AG08395 (cell line): ENCODE measurements at places on chromosomes 5 and 9.
A peak's percentile ranks its signal among the peaks of the same experiment; 100 is the strongest.

DNA sequence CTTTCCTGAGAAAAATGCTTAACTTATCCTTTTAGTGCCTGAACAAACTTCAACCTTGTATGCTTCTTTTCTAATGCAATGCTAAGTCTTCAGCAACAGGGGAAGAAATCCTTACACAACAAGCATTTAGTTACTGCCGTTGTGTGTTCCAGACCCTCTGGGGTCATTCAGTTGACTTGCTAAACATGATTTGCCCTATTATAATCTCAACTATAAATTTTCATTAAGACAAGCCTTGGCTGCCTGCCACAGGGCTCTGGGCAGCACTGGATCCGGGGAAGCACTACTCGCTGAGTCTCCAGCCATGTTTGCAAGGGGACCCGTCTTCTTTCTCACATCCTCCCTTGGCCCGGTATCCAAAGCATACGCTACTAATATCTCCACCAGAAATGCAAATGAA, 58.1 kb downstream of the PTCH1 start:
- no peak for DNase-seq

- no peak for DNase-seq
Measured at GRCh38 chr9:14103115-14103514, 210.8 kb downstream of the NFIB start.

GRCh38 chr9:124392254-124392870, 22.9 kb downstream of the PSMB7 start:
- DNase-seq = no peak

GRCh38 chr9:89993678-89994630, 389.1 kb downstream of the GADD45G start:
- DNase-seq = peak; percentile 21

- DNase-seq = peak; percentile 35
Measured at GRCh38 chr9:134419684-134420076, 93.4 kb downstream of the RXRA start.

DNA sequence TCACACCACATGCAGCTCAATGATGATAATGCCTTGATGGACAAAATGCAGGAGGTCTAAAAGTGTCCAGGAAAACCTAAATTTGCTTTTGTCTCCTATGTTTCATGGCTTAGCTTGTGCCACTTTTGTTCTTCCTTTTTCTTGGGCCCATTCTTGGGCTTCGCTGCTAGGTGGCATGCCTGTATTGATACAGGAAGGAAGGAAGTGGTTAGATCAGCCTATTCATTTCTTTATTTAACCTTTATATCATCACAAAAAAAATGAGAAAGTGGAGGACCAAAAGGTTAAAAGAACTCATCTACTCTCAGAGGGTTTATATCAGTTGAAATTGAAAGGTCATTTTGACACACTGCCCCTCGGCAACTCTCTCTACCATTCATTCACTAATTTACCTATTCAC, 260.2 kb downstream of the ARHGAP26 start:
- DNase-seq = no peak

- peak; percentile 71 for DNase-seq
Measured at GRCh38 chr9:4615251-4615650, 46.8 kb upstream of the PLPP6 start.

GRCh38 chr9:129198319-129199043, 20.4 kb upstream of the IER5L start:
- peak; percentile 69 for DNase-seq

DNA sequence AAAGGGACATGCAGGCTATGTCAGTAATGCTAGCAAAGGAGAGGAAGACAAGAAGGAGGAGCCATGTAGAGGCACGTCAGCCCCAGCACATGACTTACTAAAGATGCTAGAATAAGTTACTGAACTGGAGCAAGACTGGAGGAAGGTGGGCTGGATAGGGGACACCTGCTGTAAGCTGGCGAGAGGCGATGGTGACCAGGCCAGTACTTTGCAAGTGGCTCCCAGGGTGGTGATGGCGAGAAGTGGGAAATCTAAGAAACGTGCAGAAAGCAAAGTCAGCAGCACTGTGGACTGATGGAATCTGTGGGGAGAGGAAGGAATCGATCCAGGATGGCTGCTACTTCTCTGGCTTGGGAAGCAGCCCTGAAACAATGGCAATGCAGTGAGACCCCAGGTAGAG, 617.1 kb upstream of the ADAMTS16 start:
- no peak for DNase-seq

- peak; percentile 62 for DNase-seq
Measured at GRCh38 chr9:81578606-81579005, 110.7 kb downstream of the TLE1 start.

DNA sequence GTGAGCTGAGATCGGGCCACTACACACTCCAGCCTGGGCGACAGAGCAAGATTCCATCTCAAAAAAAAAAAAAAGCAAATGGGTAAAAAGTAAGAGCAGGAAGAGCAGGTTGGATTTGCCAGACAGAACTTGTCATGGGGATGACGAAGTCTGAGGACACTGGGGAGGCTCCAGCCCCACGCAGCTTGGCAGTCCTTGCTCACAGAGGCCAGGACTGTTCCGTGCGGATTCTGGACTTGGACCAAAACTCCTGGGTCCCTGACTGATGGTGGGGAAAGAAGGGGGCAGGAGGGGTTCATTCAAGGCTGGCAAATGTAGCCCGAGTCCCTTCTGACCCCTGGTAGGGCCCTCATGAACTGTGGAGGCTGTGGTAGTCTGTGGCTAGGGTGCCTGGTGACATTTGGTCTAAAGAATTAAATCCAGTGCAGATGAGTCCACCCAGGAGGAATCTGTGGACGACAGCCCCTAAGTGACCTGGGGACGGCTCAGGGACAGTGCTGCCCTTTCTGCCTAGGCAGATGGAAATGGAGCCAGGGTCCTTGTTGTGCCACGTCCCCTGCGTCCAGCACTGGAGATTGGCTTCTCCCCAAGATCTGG, 3.1 kb downstream of the FGD3 start:
- DNase-seq = no peak

GRCh38 chr5:169856571-169856970, 123.7 kb downstream of the INSYN2B start:
- peak; percentile 85 for DNase-seq

DNA sequence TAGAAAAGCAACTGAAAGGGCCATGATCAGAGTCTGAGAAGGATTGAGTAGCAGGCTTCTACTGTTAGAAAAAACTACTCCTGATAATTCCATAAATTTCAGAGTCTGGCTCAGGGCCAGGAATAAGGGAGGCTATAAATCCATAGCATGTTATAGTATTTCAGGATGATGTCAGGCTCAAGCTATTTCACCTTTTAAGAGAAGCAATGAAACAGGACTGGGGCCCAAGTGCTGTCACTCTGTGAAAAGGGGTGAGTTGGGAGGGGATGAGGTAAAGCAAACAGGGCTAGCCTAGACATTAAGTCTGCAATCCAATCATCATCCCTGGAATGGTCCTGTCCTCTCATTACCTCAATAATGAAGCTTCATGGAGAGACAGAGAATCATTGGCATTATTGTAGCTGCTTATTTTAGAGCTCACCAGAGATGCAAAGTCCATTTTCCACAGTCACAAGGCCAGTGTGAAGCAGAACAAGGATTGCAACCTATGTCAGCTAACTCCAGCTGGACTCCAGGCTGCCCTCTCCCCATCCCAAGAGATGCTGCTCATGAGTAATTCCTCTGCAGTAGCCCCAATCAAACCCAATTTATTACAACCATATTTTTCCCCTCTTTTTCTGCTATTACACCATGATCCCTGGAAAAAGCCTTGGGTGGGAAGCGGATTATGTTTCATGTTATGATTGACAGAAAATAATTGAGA, 56.0 kb downstream of the PAPPA start:
- no peak for DNase-seq

GRCh38 chr5:177530638-177531037, 13.9 kb upstream of the DDX41 start:
- no peak for DNase-seq

DNA sequence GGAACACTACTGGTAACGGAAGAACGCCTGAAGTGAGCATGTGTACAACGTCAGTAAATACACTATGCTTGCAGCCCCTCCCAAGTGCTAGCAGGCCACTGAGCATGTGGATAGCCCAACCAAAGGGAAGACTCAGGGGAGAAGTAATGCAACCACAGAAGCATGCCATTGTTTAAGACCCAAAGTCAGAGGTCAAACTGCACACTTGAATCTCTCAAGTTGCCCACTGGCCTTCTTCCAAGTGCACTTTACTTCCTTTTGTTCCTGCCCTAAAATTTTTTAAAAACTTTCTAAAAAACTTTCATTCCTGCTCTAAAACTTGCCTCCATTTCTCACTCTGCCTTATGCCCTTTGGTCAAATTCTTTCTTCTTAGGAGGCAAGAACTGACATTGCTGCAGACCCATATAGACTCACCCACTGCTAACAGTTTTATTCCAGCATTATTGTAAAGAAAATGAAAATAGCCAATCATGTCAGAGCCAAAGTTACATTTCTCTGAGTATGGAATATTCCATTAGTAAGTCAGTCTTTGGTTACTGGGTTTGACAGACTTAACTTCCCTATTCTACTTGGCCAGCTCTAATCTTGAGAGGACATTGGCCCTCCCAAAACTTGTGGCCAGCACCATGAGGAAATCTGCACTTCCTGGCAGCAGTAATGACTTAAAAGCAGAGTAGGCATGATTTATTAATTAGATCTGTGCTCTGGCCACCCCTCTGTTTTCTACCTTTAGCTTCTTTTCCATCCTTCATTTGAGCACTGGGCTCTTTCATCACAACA, 76.9 kb downstream of the TSSK1B start:
- no peak for DNase-seq

- no peak for DNase-seq
Measured at GRCh38 chr5:134139891-134140469, 25.5 kb downstream of the TCF7 start.

- peak; percentile 6 for DNase-seq
Measured at GRCh38 chr9:106619211-106619610, 243.8 kb upstream of the ZNF462 start.

- DNase-seq = peak; percentile 7
Measured at GRCh38 chr5:149792540-149793255, 62.6 kb downstream of the PPARGC1B start.

- no peak for DNase-seq
Measured at GRCh38 chr5:67896930-67897313, 318.6 kb upstream of the PIK3R1 start.

DNA sequence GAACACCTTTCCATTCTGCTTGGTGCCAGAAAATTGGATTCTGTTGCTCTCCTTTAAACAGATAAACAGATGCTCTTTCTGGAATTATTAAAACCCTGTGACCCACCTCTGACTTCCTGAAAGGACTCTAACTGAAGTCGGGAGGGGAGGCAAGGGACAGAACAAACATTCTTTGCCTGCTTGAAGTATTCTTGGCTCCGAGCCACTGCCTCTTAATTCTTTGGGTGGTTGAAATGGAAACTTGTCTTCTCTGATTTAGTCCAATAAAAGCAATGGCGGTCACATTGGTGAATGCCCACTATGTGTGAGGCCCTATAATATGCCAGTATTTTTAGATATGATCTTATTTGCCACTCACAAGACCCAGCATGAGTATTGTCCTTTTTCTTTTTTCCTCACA, 236.8 kb downstream of the SLIT3 start:
- DNase-seq = no peak

DNA sequence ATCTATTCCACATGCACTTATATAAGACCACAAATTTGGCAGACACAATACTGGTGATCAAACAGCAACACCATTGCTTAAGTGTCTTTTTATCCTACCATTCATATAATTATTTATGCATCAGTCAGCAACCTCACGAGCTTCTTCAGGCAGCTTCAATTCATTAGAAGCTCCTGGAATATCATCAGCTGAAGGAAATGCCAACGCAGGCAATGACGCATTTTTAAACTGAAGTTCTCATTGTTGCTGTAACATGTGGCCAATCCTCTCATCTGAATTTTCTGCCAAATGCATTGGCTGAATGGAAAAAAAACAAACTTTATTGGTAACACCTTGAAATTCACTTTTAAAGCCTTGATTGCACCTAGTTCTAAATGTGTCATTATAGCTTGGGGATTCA, 376.4 kb upstream of the RGMB start:
- DNase-seq = peak; percentile 75

DNA sequence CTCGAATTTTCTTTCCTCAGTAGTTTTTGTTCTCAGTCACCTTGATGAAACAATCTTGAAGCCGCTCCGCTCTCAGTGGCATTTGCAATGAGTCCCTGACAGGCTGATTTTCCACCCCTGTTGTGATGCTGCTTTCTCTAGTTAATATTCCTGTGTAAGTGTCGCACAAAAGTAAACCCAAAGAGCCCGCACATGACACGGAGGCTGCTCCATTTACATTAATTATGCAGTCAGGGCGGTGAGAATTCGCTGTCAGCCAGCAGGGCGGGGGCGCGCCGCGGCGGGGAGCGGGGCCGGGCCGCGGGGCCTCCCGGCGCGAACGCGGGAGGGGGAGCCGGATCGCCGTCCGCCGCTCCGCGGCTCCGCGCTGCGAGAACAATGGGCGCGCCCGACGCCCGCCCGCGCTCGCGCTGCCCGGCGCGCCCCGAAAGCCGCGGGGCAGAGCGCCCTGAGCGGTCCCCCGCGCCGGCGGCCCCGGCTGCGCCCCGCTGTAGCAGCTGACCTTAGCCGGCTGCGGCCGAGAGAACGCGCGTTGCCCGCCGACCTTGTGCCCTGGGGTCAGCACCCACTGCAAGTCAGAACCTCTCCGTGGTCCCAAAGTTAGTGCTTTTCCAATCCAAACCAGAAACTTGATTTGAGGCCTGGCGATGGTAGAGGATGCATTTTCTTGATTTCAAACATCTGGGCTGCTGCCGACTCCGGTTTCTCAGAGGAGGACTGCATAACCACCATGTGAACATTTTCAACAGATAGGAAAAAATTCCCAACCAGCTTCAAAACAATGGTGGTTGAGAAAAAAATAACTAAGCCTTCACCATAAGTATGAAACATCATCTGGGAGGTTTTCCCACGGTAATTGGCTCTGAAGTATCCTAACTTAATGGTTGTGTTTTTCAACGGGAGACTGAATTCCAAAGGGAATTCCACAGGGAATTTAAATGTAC, 142.6 kb downstream of the PBX3 start:
- DNase-seq = peak; percentile 26

- DNase-seq = no peak
Measured at GRCh38 chr9:128169492-128169891, 9.4 kb downstream of the BBLN start.

DNA sequence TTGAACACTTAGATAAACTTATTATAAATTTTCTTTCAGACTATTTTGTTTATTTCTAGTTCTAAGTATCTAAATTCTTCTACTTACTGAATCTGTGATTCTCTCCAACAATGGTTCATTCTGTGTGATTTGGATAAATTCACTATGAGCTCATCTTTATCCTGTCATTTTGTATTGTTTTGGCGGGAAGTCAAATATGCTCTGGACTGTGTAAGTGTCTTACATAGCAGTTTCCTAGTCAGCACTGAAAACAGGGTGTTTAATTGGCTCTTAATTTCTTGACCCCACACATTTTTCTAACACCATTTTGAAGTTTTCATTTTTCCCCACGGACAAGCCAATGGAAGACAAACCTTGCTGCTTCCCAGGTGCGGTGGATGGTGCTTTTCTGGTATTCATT, 207.0 kb upstream of the ACO1 start:
- no peak for DNase-seq

- no peak for DNase-seq
Measured at GRCh38 chr9:132663117-132663516, 6.7 kb downstream of the DDX31 start.

GRCh38 chr5:147858565-147858964, 19.9 kb upstream of the SCGB3A2 start:
- DNase-seq = no peak
